ENCODE measurements at places on chromosomes 4 and X. TPM values are rescaled to one million over a fixed set of nuclear protein-coding genes. Genes with fewer than 3 reads are reported as not detected.

MAGEA2 gene
- not detected for total RNA-seq

PASD1 gene
- not detected for total RNA-seq

ARSD gene
- total RNA-seq: 35.1 TPM

CD38 gene
- 2.4 TPM for total RNA-seq

DNA sequence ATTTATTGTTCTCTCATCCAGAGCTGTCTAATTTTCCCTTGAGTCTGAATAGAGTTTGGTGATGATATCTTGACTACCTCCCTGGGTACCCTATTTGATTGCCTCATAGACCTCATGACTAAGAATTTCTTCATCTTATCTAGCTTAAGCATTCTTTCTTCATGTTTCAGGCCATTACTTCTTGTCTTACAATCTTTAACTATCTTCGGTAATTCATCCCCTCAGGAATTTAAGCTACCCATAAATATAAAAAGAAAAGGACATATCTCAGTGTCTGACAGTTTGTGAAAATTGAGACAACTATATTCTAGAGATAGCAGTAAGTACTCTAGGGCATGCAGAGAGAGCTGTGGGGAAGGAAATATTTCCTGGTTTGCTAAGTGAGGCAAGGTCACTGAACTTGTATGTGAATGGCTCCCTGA is 466.1 kb upstream of the GRID2 start:
- H3K27me3 ChIP-seq: no peaks in the 10 kb centered on the region
- no peaks in the 10 kb centered on the region for H3K36me3 ChIP-seq
- DNase-seq: no peak
- H3K4me3 ChIP-seq: no peak overlapping the region
- H3K4me1 ChIP-seq: no peaks in the 10 kb centered on the region
- no peak overlapping the region for H3K27ac ChIP-seq

DNA sequence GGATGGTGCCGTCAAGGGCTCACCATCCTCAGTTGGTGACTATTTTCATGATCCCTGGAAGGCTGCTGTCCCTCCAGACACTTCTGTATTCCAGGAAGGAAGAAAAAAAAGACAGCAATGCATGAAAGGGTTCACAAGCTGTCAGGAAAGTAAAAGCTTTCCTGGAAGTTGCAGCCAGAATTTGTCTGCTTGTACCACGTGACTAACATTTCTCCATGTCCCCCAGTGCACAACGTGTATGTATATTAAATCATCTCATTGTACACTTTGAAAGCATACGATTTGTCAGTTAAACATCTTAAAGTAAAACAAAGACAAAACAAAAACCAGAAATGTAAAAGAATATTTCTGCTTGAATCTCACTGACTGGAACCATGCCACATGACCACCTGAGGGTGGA is 127.4 kb upstream of the CLNK start:
- no peaks in the 10 kb centered on the region for H3K36me3 ChIP-seq
- no peaks in the 10 kb centered on the region for H3K4me1 ChIP-seq
- no peak for DNase-seq

GRCh38 chrX:134712272-134712671 is 54.0 kb upstream of the PLAC1 start:
- DNase-seq: no peak
- H3K27me3 ChIP-seq: no peaks in the 10 kb centered on the region
- H3K27ac ChIP-seq: no peak overlapping the region
- H3K4me3 ChIP-seq: no peak overlapping the region
- H3K4me1 ChIP-seq: no peaks in the 10 kb centered on the region
- H3K36me3 ChIP-seq: no peaks in the 10 kb centered on the region

GRCh38 chrX:106905064-106905708 is 2.0 kb upstream of the RIPPLY1 start:
- H3K27ac ChIP-seq: no peak overlapping the region
- no peak for DNase-seq
- H3K4me1 ChIP-seq: no peaks in the 10 kb centered on the region
- H3K36me3 ChIP-seq: no peaks in the 10 kb centered on the region
- H3K27me3 ChIP-seq: no peaks in the 10 kb centered on the region

DNA sequence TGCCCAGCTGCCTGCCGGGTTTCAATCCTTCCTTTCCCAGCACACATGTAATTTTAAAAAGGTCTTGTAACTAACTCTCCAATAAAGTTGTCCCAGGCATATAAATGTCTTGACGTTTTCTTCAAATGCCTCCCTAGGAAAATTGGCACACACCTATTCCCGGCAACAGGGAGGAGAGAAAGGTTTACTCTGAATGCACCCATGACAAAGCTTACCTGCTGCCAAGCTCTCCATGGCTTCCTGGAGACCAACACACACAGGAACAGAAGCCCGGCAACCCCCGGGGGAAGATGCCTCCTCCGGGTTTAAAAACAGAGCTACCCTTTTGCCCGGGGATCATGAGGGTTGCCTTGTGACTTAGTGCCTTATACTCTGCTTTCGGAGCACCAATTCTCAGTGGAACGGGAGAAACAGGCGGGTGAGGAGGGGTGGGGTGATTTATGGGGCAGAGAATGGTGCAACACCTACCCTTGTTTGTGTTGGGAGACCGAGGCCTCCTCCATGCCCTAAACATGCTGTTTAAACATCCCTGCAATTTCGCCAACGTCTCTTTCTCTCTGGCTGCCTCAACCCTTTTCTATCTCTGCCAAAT is 4.8 kb upstream of the GYG2 start:
- no peak overlapping the region for H3K27ac ChIP-seq
- H3K36me3 ChIP-seq: no peaks in the 10 kb centered on the region
- no peak overlapping the region for H3K4me3 ChIP-seq
- H3K4me1 ChIP-seq: no peaks in the 10 kb centered on the region
- no peaks in the 10 kb centered on the region for H3K27me3 ChIP-seq
